Suprapubic skin (tissue), 4 donors: ENCODE measurements at places on chromosomes 2 and 18.

DNA sequence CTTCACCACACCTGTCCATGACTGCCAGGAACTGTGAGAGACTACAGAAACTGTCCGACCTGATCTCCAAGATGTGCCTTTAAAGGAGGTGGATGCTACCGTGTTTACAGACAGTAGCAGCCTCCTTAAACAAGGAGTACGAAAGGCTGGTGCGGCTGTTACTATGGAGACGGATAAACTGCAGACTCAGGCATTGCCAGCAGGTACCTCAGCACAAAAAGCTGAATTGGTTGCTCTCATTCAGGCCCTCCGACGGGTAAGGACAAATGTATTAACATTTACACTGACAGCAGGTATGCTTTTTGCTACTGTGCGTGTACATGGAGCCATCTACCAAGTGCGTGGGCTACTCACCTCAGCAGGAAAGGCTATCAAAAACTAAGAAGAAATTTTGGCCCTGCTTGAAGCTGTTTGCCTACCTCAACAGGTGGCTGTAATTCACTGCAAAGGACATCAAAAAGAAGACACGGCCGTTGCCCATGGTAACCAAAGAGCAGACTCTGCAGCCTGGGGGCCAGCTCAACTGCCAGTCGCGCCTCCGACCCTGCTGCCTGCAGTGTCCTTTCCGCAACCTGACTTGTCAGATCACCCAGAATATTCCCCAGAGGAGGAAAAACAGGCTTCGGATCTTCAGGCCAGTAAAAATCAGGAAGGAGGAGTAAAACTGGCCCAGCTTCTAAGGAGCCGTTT lies 30.9 kb downstream of the SKA1 start:
- H3K27me3 ChIP-seq, result peaks cover 73% of the 10 kb centered on the region
- peaks cover 4% of the 10 kb centered on the region for H3K4me1 ChIP-seq
- DNase-seq, result no peak
- no peak overlapping the region for H3K27ac ChIP-seq
- no peak overlapping the region for H3K4me3 ChIP-seq

GRCh38 chr2:66577321-66578053 lies 142.6 kb downstream of the MEIS1 start:
- peak overlapping the region; percentile 58 for H3K4me3 ChIP-seq
- H3K27me3 ChIP-seq, result peaks cover 68% of the 10 kb centered on the region
- peaks cover 57% of the 10 kb centered on the region for H3K4me1 ChIP-seq
- no peak for DNase-seq
- peak overlapping the region; percentile 65 for H3K27ac ChIP-seq

GRCh38 chr2:207122651-207123334 lies 43.0 kb downstream of the KLF7 start:
- peaks cover 14% of the 10 kb centered on the region for H3K36me3 ChIP-seq
- no peak for DNase-seq
- no peak overlapping the region for H3K27ac ChIP-seq
- no peaks in the 10 kb centered on the region for H3K27me3 ChIP-seq
- peaks cover 25% of the 10 kb centered on the region for H3K4me1 ChIP-seq
- no peak overlapping the region for H3K4me3 ChIP-seq

DNA sequence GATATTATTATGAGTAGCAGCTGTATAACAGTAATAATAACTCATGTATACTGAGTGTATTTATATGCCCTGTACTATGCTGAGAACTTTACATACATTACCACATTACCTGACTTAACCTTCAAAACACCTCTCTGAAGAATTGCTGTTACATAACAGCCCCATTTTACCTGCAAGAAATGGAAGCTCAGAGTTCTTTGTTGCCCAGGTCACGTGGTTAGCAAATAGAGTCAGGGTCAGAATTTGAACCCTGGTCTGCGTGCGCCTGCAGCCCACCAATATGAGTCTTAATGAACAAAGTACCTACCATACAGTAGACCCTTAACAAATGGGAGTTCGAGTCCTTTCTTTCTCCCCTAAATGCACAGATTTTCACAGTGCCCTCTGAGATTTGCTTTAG lies 101.9 kb downstream of the MCFD2 start:
- H3K27ac ChIP-seq, result peak overlapping the region; percentile 79
- no peak for DNase-seq
- no peaks in the 10 kb centered on the region for H3K27me3 ChIP-seq
- H3K4me1 ChIP-seq, result peaks cover 57% of the 10 kb centered on the region
- H3K4me3 ChIP-seq, result no peak overlapping the region

- no peak overlapping the region for H3K4me3 ChIP-seq
- H3K36me3 ChIP-seq, result peaks cover 3% of the 10 kb centered on the region
- DNase-seq, result no peak
- no peaks in the 10 kb centered on the region for H3K27me3 ChIP-seq
These were observed 9.8 kb downstream of the LGALSL start for GRCh38 chr2:64463781-64464180.

DNA sequence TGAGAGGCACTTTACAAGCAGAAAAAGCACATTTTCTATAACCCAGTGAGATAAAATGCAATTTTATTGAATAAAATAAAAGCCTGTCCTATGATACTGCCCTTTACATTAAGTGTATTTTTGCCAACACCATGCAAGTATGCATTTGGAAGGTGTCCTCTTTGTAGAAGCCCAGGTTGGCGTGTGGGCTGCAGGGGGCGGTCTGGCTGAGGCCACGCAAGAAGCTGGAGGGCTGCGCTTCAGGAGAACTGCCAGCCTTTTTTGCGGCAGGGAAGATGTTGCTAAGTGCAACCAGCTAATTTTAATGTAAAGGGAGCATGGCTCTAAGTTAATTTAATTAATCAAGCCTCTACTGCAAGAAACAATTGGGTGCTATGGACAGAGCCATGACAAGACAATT lies 562.8 kb upstream of the SALL3 start:
- no peaks in the 10 kb centered on the region for H3K36me3 ChIP-seq
- DNase-seq, result no peak
- H3K27me3 ChIP-seq, result peaks cover 4% of the 10 kb centered on the region
- no peaks in the 10 kb centered on the region for H3K4me1 ChIP-seq

DNA sequence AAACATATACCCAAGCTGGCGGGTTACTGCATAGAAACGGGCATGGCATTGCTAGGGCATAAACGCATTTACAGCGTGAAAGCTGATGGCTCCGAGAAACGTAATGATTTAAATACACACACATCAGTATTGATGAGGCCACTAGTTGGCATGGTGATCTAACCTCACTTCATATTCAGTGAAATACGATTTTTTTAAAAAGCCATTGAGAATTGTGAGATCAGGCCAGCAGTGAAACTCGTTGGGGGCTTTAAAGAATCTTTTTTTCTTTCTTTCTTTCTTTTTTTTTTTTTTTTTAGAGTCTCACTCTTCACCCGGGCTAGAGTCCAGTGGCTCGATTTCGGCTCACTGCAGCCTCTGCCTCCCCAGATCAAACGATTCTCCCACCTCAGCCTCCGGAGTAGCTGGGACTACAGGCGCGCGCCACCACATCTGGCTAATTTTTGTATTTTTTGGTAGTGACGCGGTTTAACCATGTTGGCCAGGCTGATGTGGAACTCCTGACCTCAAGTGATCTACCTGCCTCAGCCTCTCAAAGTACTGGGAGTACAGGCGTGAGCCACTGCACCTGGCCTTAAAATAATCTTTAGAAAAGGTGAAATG lies 2.4 kb upstream of the SMAD7 start:
- no peak for DNase-seq
- H3K27ac ChIP-seq, result peak overlapping the region; percentile 95

DNA sequence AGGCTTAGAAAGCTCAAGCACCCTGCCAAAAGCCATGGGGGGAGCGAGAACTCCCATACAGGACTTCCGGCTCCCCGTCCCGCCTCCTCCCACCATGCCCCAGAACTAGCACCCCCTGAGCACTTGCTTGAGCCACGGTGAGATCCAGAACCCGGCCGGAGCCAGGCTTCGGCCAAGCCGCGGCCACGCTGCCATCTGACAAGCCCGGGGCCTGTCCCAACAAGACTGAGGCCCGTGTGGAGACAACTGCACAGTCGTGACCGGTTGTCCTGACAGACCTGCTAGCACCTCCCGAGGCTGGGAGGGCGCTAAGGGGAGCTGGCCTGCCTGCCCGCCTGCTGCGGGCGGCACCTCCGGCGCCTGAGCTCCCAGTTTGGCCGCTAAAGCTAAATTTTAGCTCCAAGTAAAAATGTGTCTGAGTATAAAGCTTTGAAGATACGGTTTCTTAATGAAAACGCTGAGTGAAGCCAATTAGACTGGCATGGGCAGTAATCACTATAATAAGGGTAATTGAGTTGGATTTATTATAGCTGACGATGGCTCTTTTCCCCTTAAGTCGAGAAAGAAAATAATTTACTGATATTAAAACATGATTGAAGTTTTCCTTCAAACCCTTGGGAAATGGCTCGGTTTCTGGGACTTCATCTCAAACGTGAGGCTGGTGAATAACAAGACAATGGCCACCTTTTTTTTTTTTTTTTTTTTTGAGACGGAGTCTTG lies 78.3 kb upstream of the ODC1 start:
- no peaks in the 10 kb centered on the region for H3K27me3 ChIP-seq
- H3K4me3 ChIP-seq, result no peak overlapping the region
- no peaks in the 10 kb centered on the region for H3K36me3 ChIP-seq
- no peak for DNase-seq

DNA sequence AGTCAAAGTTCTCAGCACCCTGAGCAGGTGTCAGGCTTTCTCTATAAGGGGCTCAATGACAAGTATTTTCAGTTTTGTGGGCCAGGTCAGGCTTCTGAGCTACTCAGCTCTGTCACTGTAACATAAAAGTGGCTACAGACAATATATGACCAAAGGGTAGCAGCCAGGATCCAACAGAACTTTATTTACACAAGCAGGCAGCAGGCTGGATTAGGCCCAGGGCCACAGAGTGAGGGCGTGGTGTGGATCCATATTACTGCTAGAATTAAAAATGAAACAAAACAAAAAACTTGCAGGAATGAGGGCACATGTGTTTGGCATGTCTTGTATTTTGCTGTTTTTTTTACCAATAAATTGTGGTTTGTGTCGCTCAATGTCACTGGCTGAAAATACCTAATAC lies 143.7 kb downstream of the EIPR1 start:
- H3K36me3 ChIP-seq, result peaks cover 7% of the 10 kb centered on the region
- H3K27ac ChIP-seq, result no peak overlapping the region
- DNase-seq, result no peak

DNA sequence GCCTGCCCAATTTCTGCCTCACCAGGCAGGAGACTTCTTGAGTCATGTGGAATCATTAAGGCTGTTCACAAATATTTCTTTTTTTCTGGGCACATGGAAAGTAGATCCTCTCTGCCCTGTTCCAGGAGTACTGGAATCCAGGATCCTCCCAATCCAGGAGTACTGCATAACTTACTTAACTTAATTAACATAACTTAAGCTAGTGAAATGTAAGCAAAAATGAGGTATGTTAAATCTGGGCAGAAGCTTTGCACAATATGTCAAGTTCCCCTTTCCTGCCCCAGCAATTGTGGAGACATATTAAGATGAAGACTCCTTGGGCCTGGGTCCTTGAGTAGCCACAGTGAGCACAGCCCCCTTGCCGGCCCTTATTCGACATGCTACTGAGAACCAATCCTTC lies 3.2 kb downstream of the CD207 start:
- no peaks in the 10 kb centered on the region for H3K4me1 ChIP-seq
- H3K4me3 ChIP-seq, result no peak overlapping the region
- H3K36me3 ChIP-seq, result no peaks in the 10 kb centered on the region
- no peak for DNase-seq

- no peak for DNase-seq
- H3K27me3 ChIP-seq, result no peaks in the 10 kb centered on the region
- H3K36me3 ChIP-seq, result peaks cover 17% of the 10 kb centered on the region
These were observed 5.2 kb downstream of the D2HGDH start for GRCh38 chr2:241739651-241740050.

DNA sequence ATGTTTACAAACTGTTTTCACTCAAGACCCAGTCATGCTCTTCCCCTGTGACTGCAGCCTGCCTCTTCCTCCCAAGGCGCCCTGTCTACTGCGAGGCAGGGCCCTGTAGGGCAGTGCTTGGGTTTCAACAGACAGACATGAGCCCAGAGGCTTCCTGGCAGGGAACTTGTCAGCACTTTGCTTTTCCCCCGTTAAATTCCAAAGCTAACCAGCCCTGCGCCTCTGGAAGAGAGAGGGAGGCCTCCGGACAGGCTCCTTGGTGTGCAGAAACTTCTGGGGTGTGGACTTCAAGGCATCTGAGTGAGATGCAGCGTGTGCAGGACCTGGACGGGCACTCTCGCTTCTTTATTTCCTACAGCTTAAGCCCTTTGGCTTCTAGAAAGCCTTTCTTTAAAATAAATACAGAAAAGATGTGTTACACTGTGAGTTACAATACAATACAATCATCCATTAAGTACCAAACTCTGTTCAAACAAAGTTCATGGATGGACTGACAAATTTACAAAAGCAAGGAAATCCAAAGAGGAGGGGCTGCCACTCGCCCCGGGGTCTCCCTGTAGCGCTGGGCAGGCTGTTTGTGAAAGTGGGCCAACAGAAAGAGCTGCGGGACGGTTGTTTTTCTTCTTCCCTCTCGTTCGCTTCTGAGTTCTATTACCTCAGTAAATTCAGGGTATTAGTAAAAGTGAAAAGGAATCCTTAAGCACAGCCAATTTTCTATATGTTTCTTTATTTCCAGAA lies 8.8 kb upstream of the ZNF516 start:
- H3K4me1 ChIP-seq, result no peaks in the 10 kb centered on the region
- no peaks in the 10 kb centered on the region for H3K27me3 ChIP-seq
- no peak overlapping the region for H3K4me3 ChIP-seq
- no peak for DNase-seq
- no peaks in the 10 kb centered on the region for H3K36me3 ChIP-seq

GRCh38 chr2:63692002-63692606 lies 103.3 kb downstream of the MDH1 start:
- no peak overlapping the region for H3K27ac ChIP-seq
- no peak overlapping the region for H3K4me3 ChIP-seq
- H3K36me3 ChIP-seq, result no peaks in the 10 kb centered on the region
- H3K4me1 ChIP-seq, result peaks cover 5% of the 10 kb centered on the region

DNA sequence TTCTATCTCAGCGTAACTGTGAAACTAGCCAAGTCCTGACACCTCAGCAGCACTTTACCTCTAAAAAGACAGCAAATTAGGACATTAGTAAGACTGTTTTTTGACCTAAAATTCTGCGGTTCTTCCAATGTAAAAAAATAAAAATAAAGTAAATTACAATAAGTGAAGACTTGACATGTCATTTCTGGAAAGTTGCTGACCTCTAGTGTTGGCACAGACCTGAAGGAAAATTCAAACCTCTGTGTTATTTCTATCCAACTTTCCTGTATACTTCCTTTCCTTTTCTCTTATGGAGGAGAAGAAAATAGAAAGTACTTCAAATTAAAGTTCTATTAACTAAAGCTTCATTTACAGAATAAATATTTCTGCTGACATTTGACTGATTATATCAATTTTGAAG lies 110.6 kb downstream of the TMEM182 start:
- H3K4me1 ChIP-seq, result no peaks in the 10 kb centered on the region
- no peak overlapping the region for H3K4me3 ChIP-seq
- no peaks in the 10 kb centered on the region for H3K36me3 ChIP-seq

GRCh38 chr2:36486521-36487044 lies 111.4 kb downstream of the FEZ2 start:
- H3K4me1 ChIP-seq, result peaks cover 27% of the 10 kb centered on the region
- DNase-seq, result no peak
- no peaks in the 10 kb centered on the region for H3K27me3 ChIP-seq
- no peak overlapping the region for H3K4me3 ChIP-seq

- H3K27me3 ChIP-seq, result no peaks in the 10 kb centered on the region
- H3K4me1 ChIP-seq, result peaks cover 6% of the 10 kb centered on the region
- H3K36me3 ChIP-seq, result no peaks in the 10 kb centered on the region
- H3K4me3 ChIP-seq, result no peak overlapping the region
- no peak for DNase-seq
These were observed 22.0 kb downstream of the MYL12B start for GRCh38 chr18:3283908-3284307.
